Osteoblast (primary cell): ENCODE measurements at places on chromosomes 7 and 10.

DNA sequence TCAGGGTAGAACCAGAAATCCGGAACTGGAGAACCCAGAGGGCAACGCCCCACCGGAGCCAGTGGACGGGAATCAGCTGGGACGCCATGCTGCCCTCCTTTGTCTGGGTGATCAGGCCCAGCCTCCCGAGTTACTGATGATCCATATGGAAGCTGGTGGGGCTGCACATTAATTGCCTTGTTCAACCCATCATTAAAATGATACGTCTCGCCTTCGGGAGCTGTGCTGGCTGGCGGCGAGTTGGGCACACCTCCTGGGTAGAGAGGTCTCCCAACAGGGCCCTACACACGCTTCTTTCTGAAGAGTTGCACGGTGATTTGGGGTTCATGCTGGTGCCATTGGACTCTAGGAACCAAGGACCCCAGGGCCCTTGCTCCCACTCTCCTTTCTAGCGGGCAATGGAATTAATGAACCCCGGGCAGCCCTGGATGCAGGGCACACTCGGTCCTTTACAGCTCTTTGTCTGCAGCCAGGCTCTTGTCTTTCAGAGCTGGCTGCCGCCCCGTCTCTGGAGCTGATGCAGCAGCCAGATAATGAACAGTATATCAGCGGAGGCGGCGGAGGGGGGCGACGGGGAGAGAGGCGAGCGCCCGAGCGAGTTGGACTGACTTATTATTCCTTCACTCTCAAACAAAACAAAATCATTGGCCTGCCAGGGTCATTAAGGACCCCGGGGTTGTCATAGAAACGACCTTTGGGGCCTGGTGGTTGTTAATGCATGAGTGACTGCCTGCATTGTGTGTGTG is 412.2 kb upstream of the ZMIZ1 start:
- no peak for DNase-seq

DNA sequence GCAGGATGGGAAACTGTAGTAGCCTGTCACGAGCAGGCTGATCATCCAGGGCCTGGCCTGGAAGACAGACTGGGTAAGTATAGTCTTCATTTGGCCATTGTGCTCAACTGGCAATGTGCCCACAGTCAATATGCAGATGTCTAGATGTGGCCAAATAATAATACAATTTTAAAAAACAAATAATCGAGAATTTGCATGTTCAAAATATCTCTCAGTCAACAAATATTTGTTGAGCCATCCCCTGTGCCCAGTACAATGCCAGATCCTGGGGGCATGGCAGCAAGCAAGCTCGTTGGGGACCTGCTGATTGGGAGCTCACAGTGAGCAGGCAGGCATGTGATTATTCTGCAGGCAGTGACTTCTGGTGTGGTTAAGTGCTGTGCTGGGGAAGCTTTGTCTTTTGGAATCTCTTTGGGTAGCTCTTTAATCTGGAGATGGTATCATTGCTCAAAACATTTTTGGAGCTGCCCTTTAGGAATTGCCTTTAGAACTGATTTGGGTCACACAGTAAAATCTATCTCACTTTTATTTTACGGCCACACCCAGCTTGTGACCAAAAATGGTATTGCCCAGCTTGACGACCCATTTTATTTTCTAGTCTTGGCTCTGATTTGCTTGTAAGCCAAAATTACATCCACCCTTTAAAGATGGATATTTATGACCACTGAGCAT is 92.2 kb downstream of the PLCE1 start:
- DNase-seq = no peak

- peak; percentile 87 for DNase-seq
Measured at GRCh38 chr10:72260976-72261783, 12.5 kb upstream of the DDIT4 start.

DNA sequence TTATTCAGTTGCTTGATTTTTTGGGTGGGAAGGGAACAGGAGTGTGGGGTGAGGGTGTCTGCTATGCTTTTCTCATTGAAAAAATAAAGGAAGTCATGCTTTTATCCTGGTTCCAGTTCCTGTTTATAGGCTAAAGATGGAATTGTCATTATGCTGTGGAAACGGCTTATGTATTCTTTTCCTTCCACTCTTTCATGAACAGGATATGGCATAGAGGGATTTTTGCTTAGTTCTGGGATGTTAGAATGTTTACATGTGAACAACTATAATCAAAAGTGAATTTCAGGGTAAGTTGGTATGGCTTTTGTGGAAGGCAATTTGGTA is 35.9 kb upstream of the PTPN12 start:
- DNase-seq = no peak

GRCh38 chr10:55742487-55742886 is 618.6 kb downstream of the ZWINT start:
- no peak for DNase-seq

GRCh38 chr10:93503075-93503474 is 6.7 kb downstream of the CEP55 start:
- no peak for DNase-seq

- peak; percentile 72 for DNase-seq
Measured at GRCh38 chr10:62818426-62819011, 2.4 kb upstream of the EGR2 start.

DNA sequence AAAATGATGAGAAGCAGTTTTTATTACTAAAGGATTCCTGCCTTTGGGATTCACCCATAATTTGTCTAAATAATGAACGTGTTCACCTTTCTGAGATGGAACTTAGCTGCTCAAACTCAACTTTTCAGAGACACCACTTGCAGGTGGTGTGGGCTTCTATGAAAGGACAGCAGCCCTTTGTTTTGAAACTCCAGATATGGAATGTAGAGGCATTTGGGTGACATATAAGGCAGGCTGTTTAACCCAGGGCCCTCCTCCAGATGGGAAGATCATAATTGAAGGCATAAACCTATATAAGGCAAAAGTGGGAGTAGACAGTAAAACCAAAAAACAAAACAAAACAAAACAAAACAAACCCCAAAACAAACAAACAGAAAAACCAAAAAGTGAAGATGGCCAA is 11.9 kb upstream of the HUS1 start:
- no peak for DNase-seq

GRCh38 chr10:71493741-71494140 is 97.0 kb downstream of the CDH23 start:
- DNase-seq = no peak

DNA sequence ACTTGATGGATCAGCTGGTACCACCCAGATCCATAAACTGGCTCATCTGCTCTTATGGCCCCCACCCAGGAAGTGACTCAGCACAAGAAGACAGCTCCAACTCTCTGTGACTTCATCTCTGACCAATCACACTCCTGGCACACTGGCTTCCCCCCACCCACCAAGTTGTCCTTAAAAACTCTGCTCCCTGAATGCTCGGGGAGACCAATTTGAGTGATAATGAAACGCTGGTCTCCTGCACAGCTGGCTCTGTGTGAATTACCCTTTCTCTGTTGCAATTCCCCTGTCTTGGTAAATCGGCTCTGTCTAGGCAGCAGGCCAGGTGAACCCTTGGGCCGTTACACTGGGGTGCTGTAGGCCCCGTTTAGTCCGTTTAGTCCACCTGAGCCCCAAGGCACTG is 23.4 kb upstream of the BNIP3 start:
- no peak for DNase-seq

DNA sequence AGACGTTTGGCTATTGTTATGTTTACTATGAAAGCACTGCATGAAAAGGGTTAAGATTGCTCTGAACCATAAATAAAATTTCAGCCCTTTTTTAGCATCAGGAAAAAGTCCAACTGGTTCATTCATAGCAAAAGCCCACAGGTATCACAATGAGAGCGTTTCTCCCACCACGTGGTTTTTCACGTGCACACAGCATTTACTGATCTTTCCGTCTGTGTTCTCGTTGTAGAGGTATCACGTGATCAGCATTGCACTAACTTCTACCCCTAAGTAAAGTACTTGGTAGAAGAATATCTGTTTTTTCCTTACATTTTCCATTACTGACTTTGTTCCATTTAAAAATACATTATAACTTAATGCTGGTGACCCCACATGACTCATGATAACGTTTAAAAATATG is 17.8 kb upstream of the CCDC3 start:
- DNase-seq = no peak

DNA sequence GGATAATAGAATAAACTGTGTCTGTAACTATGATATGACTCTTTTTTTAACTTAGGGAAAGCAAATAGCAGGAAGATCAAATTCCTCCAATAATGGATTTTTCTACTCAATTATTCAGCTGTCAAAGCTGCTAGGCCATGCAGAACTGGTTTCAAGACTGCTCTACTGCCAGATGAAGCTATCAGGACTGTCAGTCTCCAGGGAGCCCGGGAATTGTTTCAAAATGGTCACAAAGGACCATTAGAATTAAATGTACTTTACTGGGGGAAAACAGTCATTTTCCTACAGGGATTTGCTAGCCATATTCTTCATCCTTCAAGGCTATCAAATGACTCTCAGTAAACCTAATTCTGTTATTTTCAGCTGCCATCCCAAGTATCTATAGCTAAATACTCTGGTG is 276.3 kb downstream of the LHFPL3 start:
- no peak for DNase-seq

DNA sequence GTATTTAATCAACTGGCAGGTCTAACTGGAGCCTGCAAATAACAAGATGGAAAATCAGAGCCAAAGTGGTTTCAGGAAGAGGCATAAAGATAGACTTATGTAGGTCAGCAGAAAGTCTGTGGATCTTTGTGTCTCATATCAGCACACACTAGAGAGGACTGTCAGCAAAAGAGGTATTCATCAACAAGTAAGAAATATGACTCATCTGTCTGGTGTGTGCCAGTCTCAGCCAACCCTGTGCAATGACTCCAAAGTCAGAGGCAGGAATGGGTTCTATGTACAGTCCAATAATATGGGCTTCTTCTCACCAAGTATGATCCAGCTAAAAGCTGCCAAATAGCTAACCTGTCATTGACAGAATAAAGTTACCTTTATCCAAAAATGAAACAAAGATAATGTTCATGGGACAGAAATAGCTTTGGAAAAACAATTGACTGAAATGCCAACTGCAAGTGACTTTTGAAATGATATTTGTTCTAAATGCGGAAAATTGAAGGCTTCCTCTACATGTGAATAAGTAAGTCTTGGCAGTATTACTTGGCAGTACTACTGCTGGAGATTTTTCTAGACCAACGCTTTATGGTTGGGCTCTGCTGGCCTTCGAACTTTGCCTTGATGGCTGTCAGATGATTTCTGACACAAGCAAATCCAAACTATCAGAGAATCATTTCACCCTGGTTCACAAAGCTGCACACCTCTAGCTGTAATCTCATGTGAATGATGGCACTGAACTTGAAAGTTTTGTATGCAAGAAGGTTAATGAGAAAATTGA is 272.3 kb upstream of the SEMA3C start:
- no peak for DNase-seq

GRCh38 chr7:65295409-65295808 is 78.2 kb upstream of the ZNF92 start:
- DNase-seq = no peak

DNA sequence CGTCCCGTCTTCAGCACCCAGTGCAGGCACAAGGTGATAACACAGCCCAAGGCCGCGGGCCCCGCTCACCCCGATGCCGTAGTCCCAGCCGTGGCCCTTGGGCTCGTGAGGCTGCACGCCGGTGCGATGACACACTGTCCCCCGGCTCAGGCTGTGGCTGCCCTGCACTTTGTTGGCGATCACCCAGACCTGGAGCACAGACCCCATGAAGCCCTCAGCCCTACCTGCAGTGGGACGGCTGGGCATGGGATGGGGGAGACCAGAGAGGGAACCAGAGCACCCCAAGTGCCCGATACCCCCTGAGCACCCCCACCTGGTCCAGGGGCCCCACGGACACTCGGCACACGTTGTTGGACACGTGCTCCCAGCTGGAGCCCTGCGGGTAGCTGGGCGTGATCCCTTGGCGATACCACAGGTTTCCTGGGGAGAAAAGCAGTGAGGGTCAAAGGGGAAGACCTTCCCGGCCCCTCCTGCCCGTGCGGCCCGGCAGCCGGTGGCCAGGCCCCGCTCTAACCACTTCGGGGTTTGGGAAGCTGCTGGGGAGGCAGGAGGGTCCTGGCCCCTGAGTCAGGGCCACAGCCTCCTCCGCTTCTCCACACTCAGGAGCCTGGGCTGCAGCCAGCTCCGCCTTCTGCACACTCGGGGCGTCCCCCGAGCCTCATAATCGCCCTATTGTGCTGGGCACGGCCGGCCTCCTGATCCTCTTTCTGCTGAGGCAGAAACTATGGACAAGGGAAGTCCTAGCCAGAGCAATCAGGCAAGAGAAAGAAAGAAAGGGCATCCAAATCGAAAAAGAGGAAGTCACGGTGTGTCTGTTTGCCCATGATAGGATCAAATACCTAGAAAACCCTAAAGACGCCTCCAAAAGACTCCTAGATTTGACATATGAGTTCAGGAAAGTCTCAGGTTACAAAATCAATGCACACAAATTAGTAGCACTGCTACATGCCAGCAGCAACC is 6.7 kb downstream of the BHLHA15 start:
- DNase-seq = peak; percentile 85

DNA sequence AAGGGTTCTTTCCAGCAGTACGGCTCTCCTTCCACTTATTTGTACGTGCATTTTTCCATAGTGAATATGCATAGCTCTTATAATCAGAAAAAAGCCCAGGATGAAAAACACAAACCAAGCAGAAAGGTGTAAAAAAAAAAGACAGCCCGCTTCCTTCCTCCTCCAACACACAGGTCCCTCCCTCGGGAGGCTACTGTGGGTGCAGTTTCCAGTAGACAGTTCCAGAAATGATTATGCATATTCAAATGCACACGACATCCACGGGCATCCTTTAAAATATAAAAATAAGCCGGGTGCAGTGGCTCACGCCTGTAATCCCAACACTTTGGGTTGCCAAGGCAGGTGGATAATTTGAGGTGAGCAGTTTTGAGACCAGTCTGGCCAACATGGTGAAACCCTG is 59.9 kb downstream of the TNRC18 start:
- DNase-seq = no peak

- no peak for DNase-seq
Measured at GRCh38 chr7:16954321-16954720, 72.5 kb upstream of the AGR3 start.

GRCh38 chr10:17644485-17644943 is 563 bp downstream of the STAM start:
- peak; percentile 2 for DNase-seq

GRCh38 chr7:142918901-142919300 is 14.6 kb downstream of the TRPV5 start:
- DNase-seq = no peak

GRCh38 chr7:140300243-140301136 is 97.8 kb downstream of the SLC37A3 start:
- DNase-seq = no peak
